ENCODE measurements at places on chromosomes 12 and 14. TPM values are rescaled to one million over a fixed set of nuclear protein-coding genes. Genes with fewer than 3 reads are reported as not detected.

Gene CD4
- total RNA-seq = 2.3 TPM

Gene TAS2R19
- total RNA-seq = 28.7 TPM

Gene PCNX1
- 191 TPM for total RNA-seq

Gene PAH
- total RNA-seq = 0.16 TPM

Gene VRTN
- total RNA-seq = not detected

Gene VIPAS39
- total RNA-seq = 30.6 TPM

Gene NID2
- 8.9 TPM for total RNA-seq

Gene LRP1-AS
- not detected for total RNA-seq

Gene GDF11
- total RNA-seq = 6.6 TPM

Gene CLMN
- 0.78 TPM for total RNA-seq

Gene POLR3B
- total RNA-seq = 12.6 TPM

Gene DNAL1
- 30.6 TPM for total RNA-seq

Gene ZC2HC1C
- total RNA-seq = 2.8 TPM

Gene CD69
- 0.62 TPM for total RNA-seq

Gene NTN4
- total RNA-seq = 44.3 TPM

Gene PDE3A
- 7.8 TPM for total RNA-seq

Gene CEBPE
- 0.31 TPM for total RNA-seq

Gene CRIP1
- 0.94 TPM for total RNA-seq

Gene PARP11
- total RNA-seq = 17.5 TPM

Gene GPR162
- 61.3 TPM for total RNA-seq
